ENCODE measurements at places on chromosomes 1 and 21.

DNA sequence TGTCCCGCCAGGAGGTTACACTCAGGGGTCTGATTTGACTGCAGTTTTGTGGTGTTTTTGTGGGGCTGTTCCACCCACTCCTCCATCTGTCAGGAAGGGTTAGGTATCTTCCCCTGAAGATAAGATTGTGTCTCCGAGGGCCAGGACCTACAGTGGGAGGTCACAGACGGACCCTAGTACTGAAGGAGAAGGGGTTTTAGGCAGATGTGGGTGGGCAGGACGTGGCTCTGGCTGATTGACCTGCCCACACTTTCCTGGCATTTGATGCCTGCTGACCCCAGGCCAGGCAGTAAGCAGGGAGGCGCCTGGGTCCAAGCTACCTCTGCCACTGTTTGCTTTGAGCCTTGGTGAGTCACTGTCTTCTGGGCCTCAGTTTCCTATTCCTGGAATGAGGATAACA, 13.9 kb downstream of the RPS6KA1 start:
- DNase-seq, result no peak

DNA sequence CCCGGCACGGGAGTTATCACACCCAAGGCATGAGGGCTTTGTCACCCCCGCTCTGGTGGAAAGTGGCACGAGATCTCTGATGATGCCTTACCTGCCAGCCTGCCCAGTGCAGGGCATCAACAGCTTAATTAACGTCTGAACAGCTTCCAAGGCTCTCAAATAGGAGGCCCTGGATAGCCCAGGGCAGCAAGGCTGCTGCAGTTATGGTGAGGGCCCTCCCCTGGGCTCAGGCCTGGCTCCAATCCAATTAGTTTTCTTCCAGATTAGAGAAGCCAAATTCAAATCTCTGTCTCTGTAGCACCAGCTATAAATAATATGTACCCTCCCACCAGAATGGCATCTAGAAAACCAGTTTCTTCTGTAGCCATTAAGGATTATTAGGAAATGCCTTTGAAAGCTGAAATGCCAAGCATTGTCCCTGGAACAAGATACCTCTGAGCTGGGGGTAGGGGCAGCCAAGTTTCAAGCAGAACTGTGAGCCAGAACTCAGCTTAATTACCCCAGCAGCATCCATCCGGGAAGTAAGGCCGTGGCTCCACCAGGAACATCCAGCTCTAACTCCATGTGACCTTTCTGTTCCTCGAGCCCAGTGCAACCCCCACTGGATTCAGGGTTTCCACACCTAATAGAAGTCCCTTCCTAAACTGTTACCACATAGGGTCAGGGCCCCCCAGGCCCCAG, 12.5 kb downstream of the QSOX1 start:
- peak; percentile 19 for DNase-seq

- peak; percentile 53 for DNase-seq
Observed at GRCh38 chr1:14924455-14925331, 228.9 kb upstream of the TMEM51 start.

DNA sequence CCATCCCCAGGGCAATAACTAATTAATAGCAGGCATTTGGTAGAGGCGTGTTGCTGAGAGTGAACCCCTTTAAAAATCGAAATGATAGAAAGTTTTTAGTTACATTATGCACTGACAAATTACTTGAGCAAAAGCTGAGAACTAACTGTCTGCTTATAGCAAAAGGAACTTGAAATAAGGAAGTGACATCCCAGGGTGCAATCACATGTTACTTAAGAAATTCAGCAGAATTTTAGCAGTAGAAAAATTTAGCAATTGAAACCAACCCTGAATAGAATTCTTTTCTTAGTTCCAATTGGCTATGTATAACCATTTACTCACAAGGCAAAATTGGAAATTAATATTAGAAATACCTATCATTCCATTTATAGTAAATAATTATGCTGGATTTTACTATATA, 139.5 kb upstream of the SAMSN1 start:
- no peak for DNase-seq

Measured in fibroblast of skin of back (primary cell).